ENCODE measurements at places on chromosomes 5 and 9.

DNA sequence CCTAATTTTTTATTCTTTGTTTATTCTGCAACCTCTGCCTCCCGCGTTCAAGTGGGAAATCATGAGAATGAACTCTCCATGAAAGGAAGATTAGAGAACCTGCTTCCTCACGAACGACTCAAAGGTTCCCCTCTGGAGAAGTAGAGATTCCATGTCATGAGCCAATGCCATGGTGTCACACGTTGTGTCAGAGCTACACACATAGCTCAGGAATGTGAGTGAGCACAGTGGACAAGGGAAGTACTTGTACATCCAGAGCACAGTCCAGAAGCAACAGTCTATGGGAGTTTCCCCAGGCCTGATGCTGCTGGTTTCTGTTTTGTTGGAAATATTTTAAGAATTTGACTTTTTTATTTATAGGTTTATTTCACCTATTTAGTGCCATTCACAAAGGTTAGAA, 26.8 kb upstream of the PPP2CA start:
- peak; percentile 57 for DNase-seq

GRCh38 chr5:90387508-90387907, 22.0 kb downstream of the CETN3 start:
- DNase-seq: no peak

- DNase-seq: no peak
Observed at GRCh38 chr5:159218595-159219023, 9.3 kb upstream of the RNF145 start.

- DNase-seq: no peak
Observed at GRCh38 chr5:15600035-15600434, 100.1 kb downstream of the FBXL7 start.

DNA sequence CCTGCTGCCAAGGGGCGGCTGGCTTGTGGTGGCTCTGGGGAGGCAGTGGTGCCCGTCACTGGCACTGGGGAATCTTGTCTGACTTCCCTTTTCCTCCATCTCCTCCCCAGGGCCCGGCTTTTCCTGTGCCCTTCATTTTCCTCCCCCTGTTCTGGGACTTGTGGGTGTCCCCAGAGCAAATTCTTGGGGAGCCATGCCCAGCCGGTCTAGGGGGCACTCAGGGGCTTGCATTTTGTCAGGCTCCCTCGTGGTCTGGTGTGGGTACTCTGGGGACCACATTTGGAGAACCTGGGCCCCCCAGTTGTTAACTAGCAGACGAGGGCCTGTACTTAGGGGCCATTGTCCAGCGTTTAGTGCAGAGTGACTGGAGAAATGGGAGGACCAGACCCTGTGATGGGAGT, 105.2 kb upstream of the IER5L start:
- no peak for DNase-seq

GRCh38 chr5:84478603-84479002, 93.9 kb upstream of the EDIL3 start:
- DNase-seq: no peak

DNA sequence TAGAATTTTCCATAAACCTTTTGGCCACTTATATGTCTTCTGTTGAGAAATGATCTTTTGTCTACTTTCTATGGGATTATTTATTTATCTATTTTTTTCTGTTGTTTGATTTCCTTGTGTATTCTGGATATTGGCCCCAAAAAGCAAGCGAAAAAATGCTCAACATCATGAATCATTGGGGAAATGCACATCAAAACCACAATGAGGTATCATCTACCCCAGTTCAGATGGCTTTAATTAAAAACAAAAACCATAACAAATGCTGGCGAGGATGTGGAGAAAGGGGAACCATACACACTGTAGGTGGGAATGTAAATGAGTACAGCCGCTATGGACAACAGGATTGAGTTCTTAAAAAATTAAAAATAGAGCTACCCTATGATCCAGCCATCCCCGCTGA, 125.0 kb upstream of the LPCAT1 start:
- DNase-seq: no peak

DNA sequence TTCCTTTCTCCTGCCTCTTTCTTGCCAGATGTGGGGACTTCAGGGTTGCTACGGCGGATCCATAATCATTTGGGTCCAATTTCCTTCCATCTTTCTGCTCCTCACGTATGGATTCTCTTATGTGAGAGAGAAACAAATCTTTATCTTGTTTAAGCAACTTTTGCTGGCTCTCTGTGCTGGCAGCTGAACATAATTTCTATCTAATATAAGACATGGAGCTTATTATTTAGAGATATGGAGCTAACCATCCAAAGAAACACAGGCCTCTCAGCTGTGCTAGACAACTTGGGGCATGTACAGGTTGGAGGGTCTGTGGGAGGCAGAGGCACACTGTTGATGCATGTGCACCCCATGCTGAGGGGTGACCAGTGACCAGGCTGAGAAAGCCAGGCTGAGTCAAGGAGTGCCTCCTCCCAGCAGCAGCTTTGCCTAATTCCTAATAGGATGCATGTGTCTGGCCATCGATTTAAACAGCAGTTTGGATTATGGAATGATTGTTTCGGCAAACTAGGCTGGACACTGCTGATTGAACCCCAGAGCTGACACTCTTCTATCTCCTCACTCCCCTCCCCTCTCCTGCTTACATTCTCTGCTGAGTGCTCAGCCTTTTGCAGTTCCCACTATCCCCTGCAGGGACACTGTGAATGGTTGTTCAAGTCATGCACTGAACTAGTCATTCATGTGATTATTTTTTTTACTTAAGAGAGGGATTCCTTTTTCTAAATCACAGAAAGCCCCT, 195.8 kb downstream of the ERCC6L2 start:
- no peak for DNase-seq

DNA sequence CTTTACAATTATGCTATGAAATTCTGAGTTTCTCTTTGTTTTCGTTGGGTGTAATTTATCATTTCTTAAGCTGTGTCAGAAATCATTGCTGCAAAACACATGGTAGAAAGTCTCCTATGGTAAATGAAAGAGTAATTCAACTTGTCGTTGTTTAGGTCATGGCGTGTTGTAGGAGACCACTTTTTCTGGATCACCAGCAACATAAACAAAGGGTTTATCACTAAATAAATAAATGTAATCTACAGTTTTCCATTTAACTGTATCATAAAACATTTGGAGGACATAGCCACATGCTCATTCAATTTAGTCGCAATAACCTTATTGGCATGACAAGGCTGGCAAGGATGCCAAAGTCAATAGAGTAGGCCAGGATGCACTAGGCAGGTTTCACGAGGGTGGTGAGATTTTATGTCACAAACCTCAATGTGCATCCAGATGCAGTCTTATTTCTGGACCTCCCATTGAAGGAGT, 154.4 kb upstream of the ERCC6L2 start:
- DNase-seq: no peak

DNA sequence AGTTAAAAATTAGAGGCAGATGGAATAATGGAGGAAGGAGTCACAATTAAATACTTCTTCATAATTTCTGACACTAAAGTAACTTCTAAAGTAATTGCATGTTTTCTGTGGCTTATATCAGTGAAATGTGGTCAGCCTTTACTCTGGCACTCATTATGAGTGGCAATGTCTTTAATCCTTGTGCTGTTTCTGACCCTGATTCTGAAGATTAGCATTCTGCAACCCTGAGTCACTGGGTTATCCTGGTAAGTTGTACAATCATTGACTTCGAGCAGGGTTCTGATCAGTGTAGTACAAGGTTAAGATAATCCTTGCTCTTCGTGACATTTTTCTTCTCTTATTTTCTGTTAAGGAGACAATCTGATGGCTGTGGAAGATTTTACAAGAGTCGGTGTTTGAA, 379.4 kb upstream of the RORB start:
- no peak for DNase-seq

DNA sequence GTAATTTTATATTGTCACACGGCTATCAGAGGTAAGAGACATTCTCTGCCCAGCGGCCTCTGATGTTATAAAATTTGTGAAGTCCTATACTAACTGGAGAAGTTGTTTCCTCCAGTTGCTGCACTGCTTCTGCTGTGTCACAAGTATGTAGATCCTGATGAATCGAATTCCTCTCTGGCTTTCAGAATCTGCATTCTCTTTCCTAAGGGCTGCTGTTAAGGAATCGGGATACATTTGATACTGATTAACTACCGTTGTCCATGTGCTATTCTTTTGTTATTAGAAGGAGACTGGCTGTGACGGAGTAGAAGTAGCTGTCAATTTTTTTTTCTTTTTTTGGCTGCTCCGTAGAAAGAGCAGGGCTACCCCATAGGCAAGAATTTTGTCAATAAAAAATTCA, 81.7 kb upstream of the LRRC70 start:
- no peak for DNase-seq

DNA sequence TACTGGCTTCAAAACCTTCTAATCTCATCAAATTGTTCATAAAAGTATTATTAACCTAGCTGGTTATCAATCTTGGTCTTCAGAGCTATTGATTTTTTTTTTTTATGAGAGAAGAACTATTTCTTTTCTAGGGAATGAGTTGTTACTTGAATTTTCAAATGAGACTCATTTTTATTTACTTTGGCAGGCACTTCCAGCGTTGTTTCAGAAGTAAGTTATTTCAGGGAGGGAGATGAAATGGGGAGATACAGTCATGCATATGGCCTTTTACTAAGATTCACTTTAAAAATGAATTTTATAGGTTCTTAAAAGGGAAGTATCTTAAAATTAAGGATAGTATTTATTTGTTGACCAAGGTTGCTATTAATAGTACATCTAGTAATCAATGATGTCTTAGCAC, 129.6 kb downstream of the IZUMO3 start:
- no peak for DNase-seq

DNA sequence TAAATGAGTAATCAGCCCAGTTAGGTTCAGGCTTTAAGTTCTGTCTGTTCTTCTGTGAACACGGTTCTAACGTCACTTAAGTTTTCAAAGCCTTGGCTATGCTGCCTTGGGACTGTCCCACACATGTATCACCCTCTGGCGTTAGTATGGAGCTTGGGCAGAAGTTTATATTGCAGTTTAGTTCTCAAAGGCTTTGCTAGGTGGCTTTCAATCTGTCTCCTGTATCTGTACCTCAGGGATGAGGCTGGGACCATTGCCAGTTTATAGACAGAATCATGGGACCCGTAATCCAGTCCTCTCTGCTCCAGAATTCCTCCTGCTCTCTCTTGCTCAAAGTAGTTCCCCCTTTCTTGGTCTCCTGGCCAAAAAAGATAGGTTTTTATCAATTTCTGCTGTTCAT, 12.1 kb downstream of the C9orf40 start:
- DNase-seq: no peak

DNA sequence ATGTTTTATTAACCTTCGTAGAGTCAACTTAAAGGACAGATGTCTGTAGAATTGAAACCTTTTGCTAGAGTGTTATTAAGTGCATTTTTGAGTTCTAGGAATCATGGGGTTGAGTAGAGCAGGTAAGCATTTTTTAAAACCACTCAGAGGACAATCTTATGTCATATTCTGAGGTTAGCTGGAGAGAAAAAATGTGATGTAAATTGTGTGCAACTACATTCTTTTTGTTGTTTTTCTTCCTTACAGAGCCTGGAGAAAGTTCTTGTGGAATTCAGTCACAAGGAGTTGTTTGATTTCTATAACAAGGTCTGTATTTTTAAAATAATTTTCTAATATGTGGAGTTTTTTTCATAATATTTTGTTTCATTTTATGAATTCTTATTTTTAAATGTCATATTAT, 206.4 kb downstream of the COMMD10 start:
- DNase-seq: no peak

GRCh38 chr5:57327561-57328367, 153.9 kb downstream of the GPBP1 start:
- no peak for DNase-seq

DNA sequence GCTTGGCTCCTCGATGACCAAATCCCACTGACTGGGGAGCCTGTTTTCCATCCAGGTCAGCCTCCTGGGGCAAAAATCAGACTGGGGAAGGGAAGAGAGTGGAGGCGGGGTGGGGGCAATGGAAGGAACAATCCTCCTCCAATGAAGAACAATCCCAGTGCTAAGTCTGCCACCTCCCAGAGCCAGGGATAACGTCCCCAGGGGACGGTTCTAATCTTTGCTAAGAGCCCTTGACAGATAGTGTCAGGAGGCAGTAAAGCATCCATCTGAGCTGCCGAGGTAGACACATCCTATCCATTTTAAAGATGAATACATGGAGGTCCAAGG, 298.5 kb upstream of the MSX2 start:
- no peak for DNase-seq
